Activated naive CD4-positive, alpha-beta T cell treated with anti-CD3 and anti-CD28 coated beads, Interleukin-2, amount 50 U/mL, for 16 hours (primary cell): ENCODE measurements at places on chromosomes 3 and 15.

DNA sequence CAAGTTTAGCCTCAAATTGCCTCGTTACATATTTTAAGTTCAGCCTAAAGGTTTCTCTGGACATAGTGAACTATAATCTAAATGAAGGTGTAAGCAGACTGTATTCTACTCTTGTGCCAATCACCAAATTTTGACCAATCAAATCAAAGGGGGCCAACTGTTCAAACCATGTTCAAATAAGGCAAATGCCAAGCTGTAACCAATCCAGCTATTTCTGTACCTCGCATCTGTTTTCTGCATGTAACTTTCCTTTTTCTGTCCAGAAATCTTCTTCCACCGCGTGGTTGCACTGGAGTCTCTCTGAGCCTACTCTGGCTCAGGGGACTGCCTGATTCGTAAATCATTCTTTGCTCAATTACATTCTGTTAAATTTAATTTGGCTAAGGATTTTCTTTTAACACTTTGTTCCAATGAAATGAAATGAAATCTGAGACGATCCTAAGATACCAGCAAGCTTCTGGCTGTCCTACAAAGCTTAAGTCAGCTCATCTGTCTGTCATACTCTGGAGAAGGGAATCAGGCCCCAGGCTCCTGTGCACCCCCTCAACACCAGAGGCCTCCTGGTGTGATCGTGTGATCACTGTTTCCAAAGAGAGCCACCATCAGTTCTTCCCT lies 53.2 kb upstream of the ZNF148 start:
- DNase-seq: no peak

- no peak for DNase-seq
These were observed 928.8 kb upstream of the ALCAM start for GRCh38 chr3:104437891-104438290.

GRCh38 chr3:11637901-11638458 lies 5.7 kb downstream of the VGLL4 start:
- no peak for DNase-seq

GRCh38 chr15:83320404-83320803 lies 35.9 kb upstream of the BNC1 start:
- no peak for DNase-seq

GRCh38 chr3:79424811-79425210 lies 343.0 kb downstream of the ROBO1 start:
- DNase-seq: no peak

DNA sequence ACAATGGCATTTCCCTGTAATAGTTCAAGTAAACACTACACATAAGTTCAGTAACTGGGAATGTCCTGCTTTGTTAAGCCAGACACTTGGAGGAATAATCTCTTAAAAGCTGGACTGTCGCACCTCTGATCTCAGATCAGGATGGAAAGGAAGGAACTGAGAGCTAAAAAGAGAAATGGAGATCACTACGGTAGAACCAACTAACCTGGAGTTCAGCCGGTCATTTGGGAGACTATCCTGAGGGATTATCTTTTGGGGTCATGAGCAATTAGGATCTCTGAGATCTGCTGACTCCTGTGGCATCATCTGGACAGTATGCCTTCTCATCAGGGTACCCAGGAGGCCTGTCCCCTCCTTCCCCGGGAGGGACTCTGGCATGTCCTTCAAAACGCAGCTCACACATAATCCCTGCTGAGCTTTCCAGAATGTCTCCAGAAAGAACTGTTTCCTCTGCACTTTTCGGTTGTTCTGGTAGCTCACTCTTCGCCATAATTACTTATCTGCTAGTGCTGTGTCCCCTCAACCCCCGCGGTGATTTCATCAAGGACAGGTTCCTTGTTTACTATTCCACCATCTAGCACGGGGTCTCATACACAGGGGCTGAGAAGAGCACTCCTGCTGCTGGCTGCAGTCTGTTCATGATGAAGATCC lies 115.6 kb downstream of the SENP2 start:
- no peak for DNase-seq

GRCh38 chr3:16252243-16252978 lies 12.3 kb downstream of the DPH3 start:
- DNase-seq: no peak

DNA sequence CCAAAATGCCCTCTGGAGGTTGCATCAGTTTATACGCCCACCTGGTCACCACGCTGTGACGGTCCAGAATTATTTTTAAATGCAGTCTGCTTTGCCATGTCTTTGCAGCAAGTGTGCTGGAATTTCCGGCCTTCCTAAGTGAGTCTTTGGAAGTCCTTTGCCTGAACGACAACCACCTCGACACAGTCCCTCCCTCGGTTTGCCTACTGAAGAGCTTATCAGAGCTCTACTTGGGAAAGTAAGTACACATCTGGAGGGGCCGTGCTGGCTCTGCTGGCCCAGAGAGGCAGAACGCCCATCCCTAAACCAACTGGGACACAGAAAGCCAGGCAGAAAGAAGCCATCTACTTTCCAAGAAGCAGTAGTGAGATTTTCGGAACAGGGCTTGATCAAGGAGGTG lies 101.8 kb downstream of the LRRK1 start:
- DNase-seq: no peak

GRCh38 chr3:66809595-66809958 lies 188.5 kb upstream of the KBTBD8 start:
- no peak for DNase-seq

GRCh38 chr3:23377928-23378672 lies 175.0 kb downstream of the UBE2E2 start:
- DNase-seq: no peak

- DNase-seq: no peak
These were observed 137.8 kb downstream of the ALCAM start for GRCh38 chr3:105504440-105504951.

DNA sequence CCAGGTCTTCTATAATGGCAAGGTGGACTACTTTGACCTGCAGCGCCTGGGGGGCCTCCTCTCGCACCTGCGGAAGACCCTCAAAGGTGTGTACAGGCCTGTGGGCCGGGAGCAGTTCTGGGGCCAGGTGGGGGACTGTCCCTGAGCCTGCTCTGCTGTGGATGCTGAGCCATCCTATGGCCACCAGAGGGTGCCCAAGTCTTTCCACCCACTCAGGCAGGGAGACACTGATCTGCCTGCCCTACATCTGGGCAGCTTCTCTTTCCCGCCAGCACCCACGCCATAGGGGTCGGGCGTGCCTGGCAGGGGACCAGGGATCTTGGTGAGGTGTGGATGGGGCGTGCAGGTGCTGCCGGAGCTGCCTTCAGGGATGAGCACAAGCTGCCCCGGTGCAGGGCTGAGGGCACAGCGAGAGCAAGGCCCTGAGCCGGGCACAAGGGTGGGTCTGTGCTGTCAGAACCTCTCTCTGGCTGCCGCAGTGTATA lies 14.1 kb downstream of the RNF123 start:
- peak; percentile 68 for DNase-seq

DNA sequence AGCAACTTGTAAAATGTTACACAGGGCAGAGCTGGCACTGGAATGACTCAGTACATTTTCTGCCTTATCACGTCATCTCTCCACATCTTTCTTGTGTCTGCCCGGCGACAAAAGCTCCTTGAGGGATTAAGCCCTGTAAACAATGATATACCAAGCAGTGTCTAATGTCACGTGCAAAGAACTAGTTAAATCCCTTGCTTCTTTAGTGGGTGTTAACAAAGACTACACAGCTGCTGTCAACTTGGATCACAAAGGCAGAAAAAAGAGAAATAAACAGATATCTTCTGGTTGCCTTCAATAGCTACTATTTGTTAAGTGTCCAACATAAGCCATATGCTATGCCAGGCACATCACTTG lies 48.1 kb upstream of the FRMD4B start:
- DNase-seq: no peak

- no peak for DNase-seq
These were observed 30.6 kb downstream of the CMTM7 start for GRCh38 chr3:32421991-32422859.

- DNase-seq: no peak
These were observed 47.8 kb upstream of the VPS8 start for GRCh38 chr3:184764191-184764590.

DNA sequence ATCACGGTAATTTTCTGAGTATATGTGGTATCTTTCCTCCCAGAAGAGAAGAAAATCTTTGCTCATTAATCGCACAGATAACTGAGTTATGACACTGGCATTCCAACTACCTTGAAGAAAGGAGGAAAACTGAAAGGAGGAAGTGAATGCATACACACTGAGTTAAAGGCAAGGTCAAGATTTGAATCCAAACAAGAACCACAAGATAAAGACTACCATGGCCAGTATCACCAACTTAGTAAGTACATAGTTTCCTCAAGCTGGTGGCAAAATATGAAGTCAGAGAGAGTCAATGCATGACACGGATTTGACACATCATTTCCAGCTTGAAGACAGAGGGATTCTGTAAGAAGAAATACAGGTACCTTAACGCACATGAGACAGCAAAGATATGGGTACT lies 287.5 kb downstream of the ULK4 start:
- no peak for DNase-seq

GRCh38 chr3:104831071-104831470 lies 535.6 kb upstream of the ALCAM start:
- DNase-seq: no peak

GRCh38 chr3:16199769-16200168 lies 25.3 kb downstream of the GALNT15 start:
- DNase-seq: no peak

- DNase-seq: no peak
These were observed 35.6 kb upstream of the FAM107A start for GRCh38 chr3:58612830-58613229.

GRCh38 chr15:78075490-78076230 lies 1.9 kb downstream of the TBC1D2B start:
- DNase-seq: no peak

DNA sequence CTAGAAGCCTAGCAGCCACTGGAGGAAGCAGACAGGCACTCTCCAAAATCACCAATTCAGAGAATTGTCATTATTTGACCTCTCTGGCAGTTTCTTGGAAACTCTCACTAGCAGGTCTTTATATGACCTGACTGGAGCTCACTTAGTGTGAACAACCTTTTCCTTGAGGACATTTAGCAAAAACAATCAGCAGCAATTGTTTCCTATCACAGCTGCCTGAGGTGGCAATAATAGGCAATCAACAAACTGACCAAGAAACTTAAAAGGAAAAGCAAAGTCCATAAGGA lies 162.4 kb upstream of the STT3B start:
- DNase-seq: no peak

GRCh38 chr3:12947504-12948369 lies 106.4 kb upstream of the RPL32 start:
- DNase-seq: no peak

DNA sequence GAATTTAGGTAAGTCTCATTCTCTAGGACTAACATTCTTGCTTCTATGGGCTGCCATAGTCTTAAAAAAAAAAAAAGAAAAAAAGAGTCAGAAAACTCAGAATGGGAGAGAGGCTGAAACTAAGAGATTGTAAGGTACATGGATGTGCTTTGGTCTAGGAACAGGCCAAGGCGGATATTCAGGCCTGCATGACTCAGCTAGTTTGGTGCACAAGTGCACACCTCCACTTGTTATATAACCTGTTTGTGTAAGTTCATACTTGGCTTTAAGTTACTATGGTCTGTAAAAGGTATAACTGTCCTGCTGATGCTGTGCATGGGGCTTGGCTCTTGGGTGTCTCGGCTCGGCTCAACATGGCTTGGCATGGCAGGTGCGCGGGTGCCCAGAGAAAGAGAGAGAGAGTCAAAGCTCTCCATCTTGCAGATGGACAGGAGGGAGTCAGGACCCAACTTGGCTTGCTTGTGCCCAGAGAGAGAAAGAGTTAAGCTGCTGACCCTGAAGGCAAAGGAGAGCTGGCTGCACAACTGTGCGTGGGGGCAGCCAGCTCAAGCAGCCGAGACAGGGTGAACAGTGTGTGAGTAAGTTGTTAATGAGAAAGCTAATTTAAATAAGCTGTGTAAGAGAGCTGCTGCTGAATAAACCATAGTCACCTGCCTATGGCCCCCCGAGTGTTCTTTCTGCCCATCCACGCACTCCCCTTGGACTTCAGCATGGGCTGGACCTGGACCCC lies 31.4 kb upstream of the CHRNB4 start:
- no peak for DNase-seq

DNA sequence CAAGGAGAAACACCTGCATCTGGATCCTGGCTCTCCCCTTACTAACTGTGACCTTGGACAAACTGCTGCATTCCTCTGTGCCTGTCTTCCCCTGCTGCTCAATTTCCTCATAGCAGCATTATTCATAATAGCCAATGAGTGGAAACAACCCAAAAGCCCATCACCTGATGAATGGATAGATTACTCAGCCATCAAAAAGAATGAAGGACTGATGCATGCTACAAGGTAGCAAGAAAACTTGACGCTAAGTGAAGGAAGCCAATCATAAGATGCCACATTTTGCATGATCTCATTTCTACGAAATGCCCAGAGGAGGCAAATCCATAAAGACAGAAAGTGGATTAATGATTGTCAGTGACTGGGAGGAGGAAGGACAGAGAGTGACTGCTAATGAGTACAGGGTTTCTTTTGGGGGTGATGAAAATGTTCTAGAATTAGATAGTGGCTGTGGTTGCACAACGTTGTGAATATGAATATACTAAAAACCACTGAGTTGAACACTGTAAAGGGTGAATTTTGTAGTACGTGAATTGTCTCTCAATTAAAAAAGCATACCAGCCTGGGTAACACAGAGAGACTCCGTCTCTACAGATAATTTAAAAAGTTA lies 11.2 kb downstream of the IGDCC4 start:
- no peak for DNase-seq

DNA sequence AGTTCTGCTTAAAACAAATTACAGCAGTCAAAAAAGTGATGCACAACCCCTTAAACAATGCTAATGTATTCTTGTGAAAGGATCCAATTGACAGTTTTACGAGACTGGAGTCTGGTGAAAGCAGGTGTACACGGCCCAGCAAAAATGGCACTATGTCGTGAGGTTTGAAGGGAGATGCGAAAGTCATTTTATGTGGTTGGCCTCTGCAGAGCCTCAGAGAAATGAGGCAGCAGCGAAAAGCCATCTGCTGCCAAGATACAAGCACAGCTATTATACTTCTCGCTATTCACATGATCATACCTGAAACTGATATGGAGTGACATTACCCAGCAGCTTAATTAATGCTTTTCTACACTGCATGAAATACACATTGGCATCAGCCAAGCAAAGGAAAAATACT lies 36.4 kb downstream of the MECOM start:
- no peak for DNase-seq

DNA sequence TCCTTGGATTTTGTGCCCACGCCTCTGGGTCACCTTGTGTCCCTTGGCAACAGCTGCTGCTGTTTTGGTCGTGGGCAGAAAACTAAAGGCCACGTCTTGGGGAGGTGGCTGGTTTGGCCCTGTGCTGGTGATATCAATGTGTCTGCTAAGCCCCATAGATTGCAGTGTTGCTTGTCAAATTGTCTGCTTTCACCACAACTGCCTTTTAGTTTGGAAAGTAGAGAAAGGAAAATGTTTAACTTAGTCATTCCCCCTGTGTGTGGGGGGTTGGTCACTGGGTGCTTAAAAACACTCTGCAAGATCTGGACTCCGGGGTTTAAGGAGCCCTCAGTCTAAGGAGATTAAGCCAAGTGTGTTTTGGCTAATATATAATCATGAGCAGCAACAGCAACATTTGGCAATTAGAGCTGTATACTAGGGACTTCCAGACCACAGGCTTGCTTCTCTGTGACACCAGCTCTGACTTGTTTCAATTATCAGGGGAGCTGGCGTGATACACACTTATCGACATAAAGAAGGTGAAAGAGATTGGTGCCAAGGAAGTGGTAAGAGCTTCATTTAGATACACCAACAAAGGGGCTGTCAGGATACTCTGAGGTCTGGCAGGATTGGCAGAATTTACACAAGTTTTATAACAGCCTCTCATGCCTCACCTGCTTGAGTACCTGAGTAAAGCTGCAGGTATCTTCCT lies 3.5 kb downstream of the SMAD3 start:
- DNase-seq: peak; percentile 22
